ENCODE measurements at places on chromosomes 5 and 9. TPM values are rescaled to one million over a fixed set of nuclear protein-coding genes. Genes with fewer than 3 reads are reported as not detected.

DNA sequence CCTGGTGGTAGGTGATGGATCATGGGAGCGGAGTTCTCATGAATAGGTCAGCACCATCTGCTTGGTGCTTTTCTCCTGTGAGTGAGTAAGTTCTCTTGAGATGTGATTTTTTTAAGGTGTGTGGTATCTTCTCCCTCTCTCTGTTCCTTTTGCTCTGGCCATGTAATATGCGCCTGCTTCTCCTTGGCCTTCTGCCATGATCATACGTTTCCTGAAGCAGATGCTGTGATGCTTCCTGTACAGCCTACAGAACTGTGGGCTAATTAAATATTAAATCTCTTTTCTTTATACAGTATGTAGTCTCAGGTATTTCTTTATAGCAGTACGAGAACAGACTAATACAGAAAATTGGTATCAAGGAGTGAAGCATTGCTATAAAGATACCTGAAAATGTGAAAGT lies 36.4 kb downstream of the UNC13B start:
- no peak for DNase-seq

DNA sequence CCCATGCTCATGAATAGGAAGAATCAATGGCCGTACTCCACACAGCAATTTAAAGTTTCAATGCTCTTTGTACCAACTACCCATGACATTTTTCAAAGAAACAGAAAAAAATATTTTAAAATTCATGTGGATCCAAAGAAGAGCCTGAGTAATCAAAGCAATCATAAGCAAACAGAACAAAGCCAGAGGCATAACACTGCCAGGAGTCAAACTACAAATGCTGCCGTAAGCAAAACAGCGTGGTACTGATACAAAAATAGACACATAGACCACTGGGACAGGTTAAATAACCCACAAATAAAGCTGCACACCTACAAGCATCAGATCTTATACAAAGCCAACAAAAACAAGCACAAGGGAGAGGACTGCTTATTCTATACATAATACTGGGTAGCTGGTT lies 107.7 kb downstream of the CHSY3 start:
- DNase-seq, result no peak

GDNF gene
- 0.93 TPM for polyA plus RNA-seq

GRCh38 chr5:149175346-149176105 lies 34.2 kb downstream of the ABLIM3 start:
- no peak for DNase-seq

GRCh38 chr5:148966348-148966747 lies 96.5 kb downstream of the SH3TC2 start:
- DNase-seq, result no peak

MARCHF3 gene
- polyA plus RNA-seq, result 1.1 TPM

OLFM1 gene
- 10.8 TPM for polyA plus RNA-seq

DNA sequence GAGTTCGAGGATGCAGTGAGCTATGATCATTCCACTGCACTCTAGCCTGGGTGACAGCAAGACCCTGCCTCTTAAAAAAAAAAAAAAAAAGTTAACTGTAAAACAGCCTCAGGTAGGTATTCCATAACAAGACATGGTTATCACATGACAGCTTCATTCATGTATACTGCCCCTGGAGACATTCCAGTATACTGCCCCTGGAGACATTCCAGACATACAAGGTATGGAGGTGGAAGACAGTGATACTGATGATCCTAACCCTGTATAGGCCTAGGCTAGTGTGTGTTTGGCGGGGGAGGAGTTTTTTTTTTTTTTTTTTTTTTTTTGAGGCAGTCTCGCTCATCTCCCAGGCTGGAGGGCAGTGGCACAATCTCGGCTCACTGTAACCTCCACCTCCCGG lies 105.5 kb downstream of the RICTOR start:
- DNase-seq, result no peak

- DNase-seq, result no peak
Measured at GRCh38 chr5:79318935-79319614, 83.1 kb downstream of the JMY start.

DNA sequence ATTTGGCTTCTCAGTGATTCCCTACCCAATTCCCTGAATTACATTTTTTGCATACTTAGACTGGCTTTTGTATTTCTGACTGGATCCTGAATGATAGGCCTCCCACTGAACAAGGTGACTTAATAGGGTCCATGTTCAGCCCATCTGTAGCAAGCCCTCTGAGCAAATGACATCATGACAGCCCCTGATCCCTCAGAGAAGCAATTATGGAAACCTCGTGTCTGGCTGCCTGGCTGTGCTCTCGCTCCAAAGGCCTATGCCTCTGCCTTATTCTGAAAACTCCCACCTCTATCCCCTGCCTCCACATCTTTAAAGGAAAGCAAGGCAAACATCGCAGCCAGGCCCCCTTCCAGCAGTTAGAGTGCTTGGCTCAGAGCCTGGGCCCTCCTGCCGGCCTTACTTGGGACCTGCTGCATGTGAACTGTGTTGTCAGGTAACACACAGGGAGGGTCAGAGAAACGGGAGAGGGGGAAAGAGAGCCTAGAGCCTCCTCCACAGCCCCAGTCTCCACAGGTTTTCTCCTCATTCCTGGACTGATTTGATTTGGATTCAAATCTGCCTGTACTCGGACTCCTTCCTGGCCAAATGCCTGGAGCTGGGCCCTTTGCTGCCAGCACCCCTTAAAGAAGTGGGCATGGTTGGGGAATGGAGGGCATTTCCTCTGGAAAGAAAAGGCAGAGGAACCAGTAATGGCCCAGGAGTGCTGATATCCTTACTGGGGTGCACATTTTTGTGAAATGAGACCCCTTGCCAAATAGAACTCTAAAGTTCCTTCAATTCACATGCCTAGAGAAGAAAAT lies 3.8 kb downstream of the DCANP1 start:
- DNase-seq, result no peak

CDK9 gene
- 34.4 TPM for polyA plus RNA-seq

- DNase-seq, result no peak
Measured at GRCh38 chr5:54285686-54286085, 24.7 kb downstream of the ARL15 start.

PDCD1LG2 gene
- not detected for polyA plus RNA-seq

DNA sequence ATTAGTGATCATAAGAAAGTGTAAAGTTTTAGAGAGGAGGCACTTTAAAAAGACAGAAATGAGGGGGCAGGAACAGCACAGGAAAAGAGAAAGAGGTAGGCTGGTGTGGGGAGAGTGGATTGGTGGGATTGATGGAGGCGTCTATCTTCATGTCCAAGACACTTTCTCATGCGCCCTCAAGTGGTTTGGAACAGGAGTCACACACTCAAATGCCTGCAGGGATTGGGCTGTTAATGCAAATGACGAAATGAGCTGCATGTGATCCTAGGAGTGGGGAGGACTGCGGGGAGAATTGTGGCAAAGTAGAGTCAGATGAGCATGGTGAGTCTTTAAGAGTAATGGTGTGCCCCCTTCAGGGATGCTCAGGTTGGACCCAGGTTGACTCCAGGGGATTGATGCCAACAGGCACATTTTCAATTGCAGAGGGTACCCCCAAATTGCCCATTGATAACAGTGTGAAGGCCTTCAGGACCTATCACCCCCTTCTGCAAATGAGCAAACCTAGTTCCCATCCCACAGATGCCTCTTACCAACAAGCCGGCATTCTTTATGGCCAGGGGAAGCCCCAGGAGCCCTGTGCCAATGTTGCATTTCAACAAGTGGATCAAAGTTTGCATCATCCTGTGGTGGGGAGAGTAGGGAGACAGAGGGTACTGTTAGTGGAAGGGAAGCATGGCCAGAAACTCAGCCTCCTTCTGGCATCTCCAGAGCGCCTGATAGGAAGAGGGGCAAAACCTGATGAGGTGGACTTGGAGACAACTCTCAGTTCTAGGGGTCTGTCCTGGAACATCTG lies 5.3 kb downstream of the SLC36A3 start:
- no peak for DNase-seq

DNA sequence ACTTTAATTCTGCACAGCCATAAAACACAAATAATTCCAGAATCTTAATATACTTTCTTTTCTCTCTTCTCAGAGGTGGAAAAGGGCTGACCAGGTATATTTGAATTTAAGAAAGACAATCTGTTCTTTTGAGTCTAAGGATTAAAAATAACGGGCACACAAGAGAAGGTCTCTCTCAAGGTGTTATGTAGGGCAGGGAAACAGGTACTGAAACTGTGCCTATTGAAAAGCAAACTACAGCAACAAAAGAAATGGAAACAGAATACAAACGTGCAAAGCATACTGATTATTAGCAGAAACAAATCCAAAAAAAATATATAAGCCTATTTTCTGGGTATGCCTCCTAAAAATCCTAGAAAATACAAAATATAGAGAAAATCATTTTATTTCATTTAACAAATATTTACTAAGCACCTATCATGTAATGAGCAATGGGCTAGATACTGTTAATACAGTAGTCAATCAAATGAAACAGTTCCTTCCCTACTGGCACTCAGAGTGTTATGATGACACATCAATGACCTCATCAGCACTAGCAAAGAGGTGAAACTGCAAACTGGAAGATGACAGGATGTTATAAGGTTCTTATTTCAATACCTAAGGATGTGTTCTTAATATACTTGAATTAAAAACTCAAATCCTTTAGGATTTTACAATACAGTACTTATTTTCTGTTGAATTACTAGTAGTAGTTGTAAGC lies 87.7 kb downstream of the AUH start:
- no peak for DNase-seq

SH3TC2 gene
- 0.75 TPM for polyA plus RNA-seq

- DNase-seq, result no peak
Measured at GRCh38 chr9:9598723-9599122, 1014.1 kb downstream of the PTPRD start.

GRCh38 chr5:31702712-31703111 lies 63.8 kb downstream of the PDZD2 start:
- DNase-seq, result peak; percentile 28

DNA sequence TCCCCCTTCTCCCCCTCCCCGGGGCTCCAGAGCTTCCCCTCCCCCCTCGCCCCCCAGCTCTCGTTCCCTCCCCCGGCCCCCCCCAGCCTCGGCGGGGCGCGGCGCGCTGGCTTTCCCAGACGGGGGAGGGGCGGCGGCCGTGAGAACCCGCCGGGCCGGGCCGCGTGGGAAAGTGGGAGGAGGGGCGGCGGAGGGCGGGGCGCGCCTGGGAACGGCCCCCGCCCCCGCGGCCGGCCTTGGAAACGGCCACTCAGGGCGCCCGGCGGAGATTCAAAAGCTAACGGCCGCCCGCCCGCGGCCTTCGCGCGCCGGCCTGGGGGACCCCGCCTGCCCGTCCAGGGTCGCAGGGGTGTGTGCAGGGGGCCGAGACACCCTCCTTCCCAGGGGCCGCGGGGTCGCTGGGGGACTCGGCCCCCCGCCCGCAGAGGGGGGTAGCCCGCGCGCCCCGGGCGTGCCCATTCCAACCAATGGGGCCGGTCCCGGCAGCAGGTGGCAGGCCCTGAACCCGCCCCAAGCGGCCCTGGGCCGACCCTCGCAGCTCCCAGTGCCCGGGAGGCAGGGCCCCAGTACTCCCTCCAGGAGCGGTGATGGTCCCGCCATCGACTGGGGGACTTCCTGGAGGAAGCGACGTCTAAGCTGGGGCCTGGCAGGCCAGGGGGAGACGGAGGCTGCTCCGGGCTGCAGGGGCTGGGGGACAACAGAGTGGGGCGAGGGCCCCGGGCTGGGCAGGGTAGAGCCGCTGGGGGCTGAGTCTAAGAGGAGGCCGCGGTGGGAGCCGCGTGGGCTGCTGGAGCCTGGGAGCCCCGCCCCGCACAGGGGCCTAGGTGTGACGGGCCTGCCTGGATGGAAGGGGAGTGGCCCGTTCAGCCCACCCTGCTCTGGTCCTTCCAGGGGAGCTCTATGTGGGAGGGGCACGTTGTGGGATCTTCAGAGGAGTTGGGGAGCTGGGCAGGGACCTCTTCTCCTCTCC lies 14.2 kb upstream of the NRARP start:
- DNase-seq, result peak; percentile 59

DNA sequence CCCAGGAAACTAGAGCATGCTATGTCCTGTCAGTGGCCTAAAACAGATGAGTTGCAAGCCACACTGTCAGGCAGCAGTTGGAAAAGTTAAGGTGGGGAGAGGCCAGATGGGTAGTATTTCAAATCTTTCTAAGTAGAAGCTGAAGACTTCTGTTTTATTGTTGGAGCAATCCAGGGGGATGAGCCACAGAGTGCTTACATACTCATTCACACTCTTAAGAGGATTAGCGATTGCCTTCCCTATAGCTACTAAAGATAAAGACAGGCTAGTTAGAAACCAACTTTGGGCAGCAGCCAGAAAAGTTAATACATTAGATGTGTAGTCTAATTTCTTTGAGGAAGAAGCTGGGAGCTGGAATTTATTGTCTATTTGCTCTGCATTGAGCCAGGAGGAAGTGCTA lies 61.7 kb upstream of the ELAVL2 start:
- no peak for DNase-seq

- DNase-seq, result no peak
Measured at GRCh38 chr5:53678981-53679660, 118.7 kb downstream of the NDUFS4 start.

DNA sequence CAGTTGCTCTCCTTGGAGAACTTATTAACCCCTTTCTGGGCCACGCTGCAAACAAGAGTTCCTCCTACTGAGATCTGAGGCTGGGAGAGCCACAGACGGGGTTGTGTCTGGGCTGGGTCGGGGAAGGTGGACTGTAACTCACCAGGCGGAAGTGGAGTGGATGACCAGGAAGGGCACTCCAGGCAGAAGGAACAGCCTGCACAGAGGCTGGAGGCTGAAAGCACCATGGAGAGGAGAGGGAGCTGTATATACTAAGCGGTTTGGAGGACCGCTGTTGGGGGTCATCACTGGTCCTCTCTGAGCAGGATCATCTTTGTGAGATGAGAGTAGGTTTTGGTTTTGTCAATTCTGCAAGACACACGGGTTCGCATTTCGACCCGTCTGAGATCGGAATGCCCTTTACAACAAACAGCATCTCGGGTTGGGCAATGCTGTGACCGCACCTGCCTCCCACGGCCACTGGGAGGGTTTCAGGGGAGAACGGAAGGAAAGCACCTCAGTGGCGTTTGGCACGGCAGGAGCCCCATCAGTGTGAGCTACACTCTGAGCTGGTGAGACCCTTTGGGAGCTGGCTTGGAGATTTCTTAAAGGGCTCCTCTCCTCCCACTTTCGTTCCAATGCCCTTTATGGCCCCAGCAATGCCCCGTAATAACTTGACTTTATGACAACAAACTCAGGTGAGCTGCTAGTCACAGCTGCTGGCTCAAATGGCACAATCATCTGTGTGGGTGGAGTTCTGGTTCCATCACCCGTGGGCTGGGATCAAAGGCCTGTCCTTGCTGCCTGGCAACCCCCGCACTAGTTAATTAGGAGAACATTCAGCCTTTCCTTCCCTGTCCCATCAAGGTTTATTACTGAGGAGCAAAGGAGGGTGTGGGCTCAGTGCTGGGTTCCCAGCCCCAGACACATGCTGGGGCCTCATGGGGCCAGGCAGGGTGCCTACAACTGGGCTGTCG lies 18.7 kb upstream of the NEURL1B start:
- DNase-seq, result no peak

TMOD1 gene
- 12.8 TPM for polyA plus RNA-seq

All from stomach (tissue), 19 donors.